ENCODE measurements at places on chromosomes 5 and 9.

DNA sequence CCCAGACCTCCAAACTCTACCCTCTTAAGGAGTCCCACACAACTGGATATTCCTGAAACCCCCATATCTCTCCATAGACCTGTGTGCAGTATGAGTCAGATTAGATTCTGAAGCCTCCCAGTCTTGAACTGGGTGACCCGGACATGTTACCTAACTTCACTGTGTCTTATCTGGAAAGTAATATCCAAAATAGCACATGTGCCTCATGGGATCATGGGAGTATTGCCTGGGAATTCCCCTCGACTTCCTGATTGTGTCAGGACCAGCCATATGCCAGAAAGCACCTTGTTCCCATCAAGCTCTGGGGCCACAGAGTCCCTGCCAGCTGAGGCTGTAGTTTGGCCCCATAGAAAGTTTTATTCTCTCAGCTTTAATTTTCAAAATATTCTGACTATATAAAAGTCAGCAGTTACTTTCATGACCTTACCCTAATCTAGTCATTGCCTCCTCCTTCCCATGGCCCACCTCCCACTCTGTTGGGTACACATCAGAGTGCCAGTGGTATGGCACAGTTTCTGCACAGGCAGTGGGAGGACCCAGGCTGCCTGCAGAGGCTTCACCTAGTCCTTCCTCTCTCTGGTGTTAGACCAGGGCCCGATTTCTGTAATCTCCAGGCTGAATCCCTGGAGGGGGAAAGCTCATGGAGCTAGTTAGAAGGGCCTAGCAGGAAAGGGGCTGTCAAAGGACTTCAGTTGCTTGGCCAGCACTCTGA, 19.5 kb upstream of the B4GALT1 start:
- H3K4me1 ChIP-seq = no peaks in the 10 kb centered on the region
- no peaks in the 10 kb centered on the region for H3K36me3 ChIP-seq
- no peak overlapping the region for H3K27ac ChIP-seq
- H3K27me3 ChIP-seq = peaks cover 53% of the 10 kb centered on the region
- DNase-seq = no peak

DNA sequence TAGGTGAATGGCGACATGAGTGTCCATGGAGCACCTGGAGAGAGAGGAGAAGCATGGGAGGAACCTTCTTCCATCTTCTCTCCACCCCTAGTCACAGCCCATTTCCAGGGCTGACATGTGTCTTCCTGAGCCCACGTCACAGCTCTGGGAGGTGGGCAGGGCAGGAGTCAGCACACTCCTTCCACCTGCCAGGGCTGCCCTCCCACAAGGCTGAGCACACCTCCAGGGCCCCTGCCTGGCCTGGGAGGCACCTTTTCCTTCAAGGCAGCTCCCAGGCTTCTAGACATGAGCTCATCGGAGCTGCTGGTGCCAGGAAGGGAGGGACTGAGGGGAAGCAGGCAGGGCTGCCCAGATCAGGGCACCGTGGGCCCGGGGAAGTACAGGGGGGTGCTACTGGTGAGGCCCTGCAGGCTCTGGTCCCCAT, 13.6 kb upstream of the SYNPO start:
- peaks cover 10% of the 10 kb centered on the region for H3K4me1 ChIP-seq
- no peak overlapping the region for H3K27ac ChIP-seq

- no peaks in the 10 kb centered on the region for H3K4me1 ChIP-seq
- no peaks in the 10 kb centered on the region for H3K27me3 ChIP-seq
- H3K36me3 ChIP-seq = no peaks in the 10 kb centered on the region
- H3K4me3 ChIP-seq = no peak overlapping the region
- no peak for DNase-seq
- H3K27ac ChIP-seq = no peak overlapping the region
These were observed 84.6 kb upstream of the RASEF start for GRCh38 chr9:83147315-83148149.

GRCh38 chr9:96383165-96383942, at the start of gene SLC35D2:
TSS of gene SLC35D2 (minus strand) at chr9:96383711. CDS start at chr9:96383634, 77 bp downstream.
- H3K4me3 ChIP-seq = peak within 1 kb of the TSS; percentile 74
- peaks cover 29% of the 10 kb centered on the region for H3K4me1 ChIP-seq
- no peaks in the 10 kb centered on the region for H3K27me3 ChIP-seq
- DNase-seq = peak; percentile 40
- H3K27ac ChIP-seq = peak within 1 kb of the TSS; percentile 33

- H3K36me3 ChIP-seq = peaks cover 17% of the 10 kb centered on the region
- DNase-seq = no peak
- peak overlapping the region; percentile 85 for H3K4me3 ChIP-seq
- no peak overlapping the region for H3K27ac ChIP-seq
These were observed 1.1 kb downstream of the SLC31A1 start for GRCh38 chr9:113222482-113222841.

DNA sequence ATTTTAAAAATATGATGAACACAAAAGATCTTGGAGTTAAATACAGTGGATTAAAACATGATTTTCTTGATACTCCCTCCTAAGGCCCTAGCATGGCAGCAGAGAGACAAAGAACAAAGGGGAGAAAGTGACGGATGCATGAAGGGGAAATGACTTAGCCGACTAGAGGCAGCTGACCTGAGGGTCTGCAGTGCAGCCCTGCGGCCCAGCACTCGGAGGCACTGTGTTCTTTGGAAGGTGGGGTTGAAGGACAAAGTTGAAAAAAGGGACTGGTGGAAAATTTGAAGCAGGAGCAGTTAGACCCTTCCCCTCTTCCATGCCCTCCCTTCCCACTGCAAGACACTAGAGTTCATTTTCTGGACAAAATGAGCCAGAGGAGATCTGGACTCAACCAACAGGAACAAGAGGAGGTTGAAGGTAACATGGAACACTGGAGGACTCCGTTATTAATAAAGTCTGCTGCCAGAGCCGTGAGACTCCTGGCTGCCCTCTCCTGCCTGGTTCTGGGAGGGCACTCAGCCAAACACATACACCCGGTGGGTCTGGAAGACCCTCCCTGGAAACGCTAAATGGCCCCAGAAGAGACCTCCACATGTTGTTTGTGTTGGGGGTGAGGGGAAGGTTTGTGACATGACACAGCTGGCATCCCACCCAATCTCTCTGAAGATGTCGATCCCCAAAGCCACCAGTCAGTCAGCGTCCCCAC, 98.1 kb downstream of the JMY start:
- H3K27ac ChIP-seq = no peak overlapping the region
- peaks cover 13% of the 10 kb centered on the region for H3K27me3 ChIP-seq
- no peaks in the 10 kb centered on the region for H3K36me3 ChIP-seq
- H3K4me3 ChIP-seq = no peak overlapping the region

DNA sequence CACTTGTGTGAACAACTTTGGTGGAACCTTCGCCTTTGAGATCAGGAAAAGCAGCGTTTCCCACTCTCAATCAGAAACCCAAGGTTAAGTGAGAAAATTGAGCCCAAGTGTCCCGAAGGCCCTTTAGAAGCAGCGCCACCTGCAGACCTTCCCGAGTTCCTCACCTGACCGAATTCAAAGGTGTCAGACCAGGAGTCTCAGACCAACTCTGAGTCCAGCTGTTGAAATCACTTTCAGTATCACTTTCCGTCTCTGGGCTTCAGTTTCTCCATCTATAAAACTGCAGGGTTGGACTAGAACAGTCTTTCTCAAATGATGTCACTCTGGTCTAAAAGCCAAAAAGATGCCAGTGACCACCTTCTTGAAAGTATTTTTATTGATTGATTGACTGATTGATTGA, 31.7 kb upstream of the GRHPR start:
- H3K27ac ChIP-seq = no peak overlapping the region
- no peaks in the 10 kb centered on the region for H3K36me3 ChIP-seq
- H3K27me3 ChIP-seq = peaks cover 4% of the 10 kb centered on the region
- no peak overlapping the region for H3K4me3 ChIP-seq
- no peaks in the 10 kb centered on the region for H3K4me1 ChIP-seq

GRCh38 chr5:180286-180918, 10.9 kb upstream of the LRRC14B start:
- DNase-seq = no peak
- H3K27ac ChIP-seq = no peak overlapping the region
- peaks cover 8% of the 10 kb centered on the region for H3K27me3 ChIP-seq
- H3K36me3 ChIP-seq = no peaks in the 10 kb centered on the region

DNA sequence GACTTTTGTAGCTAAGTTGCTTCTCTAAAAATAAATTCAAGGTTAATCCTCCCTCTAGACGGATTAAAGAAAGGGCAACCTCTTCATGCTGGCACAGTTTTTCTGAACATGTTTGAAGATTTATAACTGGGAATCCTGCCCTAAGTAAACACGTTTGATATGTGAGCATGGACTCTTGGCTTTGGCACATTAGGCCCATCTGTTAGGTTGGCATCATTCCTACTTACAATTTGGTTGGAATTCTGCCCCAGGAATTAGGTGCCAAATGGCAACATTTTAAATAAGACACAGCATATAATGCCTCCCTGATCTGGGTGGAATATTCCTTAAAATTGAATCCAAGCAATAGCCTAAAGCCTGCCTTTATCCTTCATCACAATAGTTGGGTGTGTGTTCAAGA, 372.3 kb upstream of the CDH18 start:
- H3K27ac ChIP-seq = no peak overlapping the region
- H3K4me3 ChIP-seq = no peak overlapping the region
- no peaks in the 10 kb centered on the region for H3K36me3 ChIP-seq
- H3K4me1 ChIP-seq = no peaks in the 10 kb centered on the region

DNA sequence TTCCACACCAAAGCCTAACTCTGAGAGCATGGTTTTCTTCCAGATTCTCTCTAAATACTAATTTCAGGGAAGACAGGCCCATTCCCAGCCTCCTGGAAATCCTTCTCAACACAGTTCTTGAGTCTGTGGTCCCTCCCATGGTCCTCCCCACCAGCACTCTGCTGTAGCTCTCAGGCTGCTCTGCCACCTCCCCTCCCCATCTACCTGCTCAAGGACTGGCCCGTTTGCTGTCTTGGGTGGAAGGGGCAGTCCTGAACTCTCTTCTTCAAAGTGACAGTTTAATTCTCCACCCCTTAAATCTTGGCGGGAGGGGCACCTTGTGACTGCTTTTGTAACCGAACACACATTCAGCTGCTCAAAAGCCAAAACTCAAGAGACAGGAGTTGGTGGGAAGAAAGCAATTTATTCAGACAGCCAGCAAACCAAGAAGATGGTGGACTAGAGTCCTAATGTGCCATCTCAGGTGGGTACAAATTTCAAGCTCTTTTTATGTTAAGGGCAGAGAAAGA, 7.6 kb upstream of the LCN15 start:
- H3K36me3 ChIP-seq = no peaks in the 10 kb centered on the region
- no peak for DNase-seq
- H3K4me3 ChIP-seq = no peak overlapping the region
- peaks cover 55% of the 10 kb centered on the region for H3K27me3 ChIP-seq
- peaks cover 6% of the 10 kb centered on the region for H3K4me1 ChIP-seq

DNA sequence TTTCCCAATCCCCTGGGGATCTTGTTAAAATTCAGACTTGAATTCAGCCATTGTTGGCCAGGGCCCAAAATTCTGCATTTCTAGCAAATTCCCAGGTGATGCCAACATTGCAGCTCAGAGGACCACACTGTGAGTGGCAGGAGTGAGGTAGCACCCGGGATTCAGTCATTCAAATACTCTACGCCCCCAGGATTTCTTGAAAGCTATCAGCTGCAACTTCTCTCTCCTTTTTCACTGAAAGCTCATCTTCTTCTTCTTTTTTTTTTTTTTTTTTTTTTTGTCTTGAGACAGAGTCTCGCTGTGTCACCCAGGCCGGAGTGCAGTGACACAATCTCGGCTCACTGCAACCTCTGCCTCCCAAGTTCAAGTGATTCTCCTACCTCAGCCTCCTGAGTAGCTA, 19.3 kb upstream of the ANKH start:
- H3K36me3 ChIP-seq = no peaks in the 10 kb centered on the region
- no peaks in the 10 kb centered on the region for H3K4me1 ChIP-seq
- H3K27me3 ChIP-seq = peaks cover 12% of the 10 kb centered on the region

- no peaks in the 10 kb centered on the region for H3K4me1 ChIP-seq
- no peak overlapping the region for H3K27ac ChIP-seq
- H3K4me3 ChIP-seq = no peak overlapping the region
- no peak for DNase-seq
- no peaks in the 10 kb centered on the region for H3K36me3 ChIP-seq
These were observed 81.5 kb upstream of the MSX2 start for GRCh38 chr5:174642816-174643405.

GRCh38 chr5:16918156-16918555, 17.9 kb downstream of the MYO10 start:
- no peak for DNase-seq
- no peaks in the 10 kb centered on the region for H3K4me1 ChIP-seq
- H3K27me3 ChIP-seq = no peaks in the 10 kb centered on the region
- H3K27ac ChIP-seq = no peak overlapping the region
- no peak overlapping the region for H3K4me3 ChIP-seq

- no peak overlapping the region for H3K27ac ChIP-seq
- H3K27me3 ChIP-seq = no peaks in the 10 kb centered on the region
- no peaks in the 10 kb centered on the region for H3K4me1 ChIP-seq
- no peak for DNase-seq
- no peak overlapping the region for H3K4me3 ChIP-seq
These were observed 55.5 kb upstream of the DMRT1 start for GRCh38 chr9:785997-786396.

GRCh38 chr5:165779505-165779904, 2274.1 kb downstream of the MAT2B start:
- no peaks in the 10 kb centered on the region for H3K27me3 ChIP-seq
- no peak for DNase-seq
- H3K4me3 ChIP-seq = no peak overlapping the region
- H3K27ac ChIP-seq = no peak overlapping the region
- H3K36me3 ChIP-seq = no peaks in the 10 kb centered on the region
- no peaks in the 10 kb centered on the region for H3K4me1 ChIP-seq

DNA sequence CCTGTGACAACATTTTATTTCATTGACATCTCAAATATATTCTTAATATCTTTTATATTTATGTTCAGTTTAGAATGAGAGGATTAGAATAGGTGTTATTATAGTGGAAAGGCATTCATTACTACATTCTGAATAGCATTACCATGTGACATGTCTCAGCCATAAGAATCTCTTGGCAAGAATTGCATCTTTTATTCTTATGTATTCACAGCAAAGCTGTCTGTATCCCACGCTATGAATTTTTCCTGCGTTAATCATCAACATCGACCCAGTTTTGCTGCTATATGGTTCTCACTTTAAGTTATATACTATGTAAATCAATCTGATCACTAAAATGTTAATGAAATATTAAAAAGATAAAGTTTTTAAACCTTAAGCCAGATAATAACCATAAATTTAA, 248.6 kb downstream of the TMEM232 start:
- H3K27me3 ChIP-seq = no peaks in the 10 kb centered on the region
- no peak for DNase-seq
- no peaks in the 10 kb centered on the region for H3K4me1 ChIP-seq
- H3K4me3 ChIP-seq = no peak overlapping the region
- no peaks in the 10 kb centered on the region for H3K36me3 ChIP-seq

DNA sequence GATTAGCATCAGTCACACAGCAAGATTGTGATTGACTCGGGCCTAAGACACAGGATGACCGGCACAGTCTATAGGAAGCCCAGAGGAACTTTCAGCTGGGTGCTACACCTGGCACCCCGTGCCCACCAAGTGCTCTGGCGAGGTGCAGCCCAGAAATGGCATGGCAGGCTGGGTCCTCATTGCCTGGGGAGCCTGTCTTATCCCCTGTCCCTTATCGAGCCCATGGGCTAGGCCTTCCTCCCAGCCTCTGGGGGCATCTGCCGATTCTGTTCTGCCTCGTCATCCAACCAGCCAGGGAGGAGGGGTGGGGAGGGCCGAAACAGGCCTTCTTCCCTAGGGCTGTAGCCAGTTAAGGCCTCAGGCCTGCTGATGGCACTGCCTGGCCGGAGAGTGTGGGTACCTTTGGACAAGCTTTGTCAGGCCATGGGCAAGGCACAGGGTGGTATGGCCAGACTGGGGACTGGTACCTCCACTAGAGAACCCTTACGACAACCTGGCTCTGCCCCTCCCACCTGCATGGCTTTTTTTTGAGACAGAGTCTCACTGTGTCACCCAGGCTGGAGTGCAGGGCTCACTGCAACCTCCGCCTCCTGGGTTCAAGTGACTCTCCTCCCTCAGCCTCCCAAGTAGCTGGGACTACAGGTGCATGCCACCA, 1.6 kb downstream of the GRK6 start:
- no peaks in the 10 kb centered on the region for H3K27me3 ChIP-seq
- H3K4me1 ChIP-seq = peaks cover 64% of the 10 kb centered on the region
- peaks cover 53% of the 10 kb centered on the region for H3K36me3 ChIP-seq
- H3K27ac ChIP-seq = peak overlapping the region; percentile 95
